ENCODE measurements at places on chromosomes 12 and 14. TPM values are rescaled to one million over a fixed set of nuclear protein-coding genes. Genes with fewer than 3 reads are reported as not detected.

Gene SLCO1B1
- not detected for total RNA-seq

Gene PIWIL1
- total RNA-seq = not detected

Gene RDH11
- total RNA-seq = 45.0 TPM

Gene OR4E2
- not detected for total RNA-seq

Gene MUCL1
- not detected for total RNA-seq

Gene LBHD2
- not detected for total RNA-seq

Gene KRT74
- not detected for total RNA-seq

Gene TMBIM4
- total RNA-seq = 76.3 TPM

Gene HSPB8
- not detected for total RNA-seq

Gene CHPT1
- total RNA-seq = 14.3 TPM

Gene PTGDR
- 0.60 TPM for total RNA-seq

Gene IAPP
- total RNA-seq = not detected

Gene DNAI7
- not detected for total RNA-seq

Gene NANOG
- total RNA-seq = not detected

Gene NYNRIN
- total RNA-seq = 0.10 TPM

Gene LETMD1
- 73.7 TPM for total RNA-seq

Gene CPNE8
- total RNA-seq = 2.9 TPM

Gene TNS2
- total RNA-seq = 1.9 TPM

Gene CD69
- total RNA-seq = 147 TPM

Gene LRRK2
- not detected for total RNA-seq

Gene PTCSC3
- total RNA-seq = not detected

Gene PGF
- 0.12 TPM for total RNA-seq

Gene MYF6
- total RNA-seq = not detected

Gene MIP
- not detected for total RNA-seq

Gene ALDH1L2
- total RNA-seq = 0.13 TPM

Gene TEX52
- not detected for total RNA-seq

Gene ACSM4
- total RNA-seq = not detected

Gene CLEC4D
- total RNA-seq = not detected

Gene GDF3
- not detected for total RNA-seq

Gene TMEM229B
- total RNA-seq = 12.2 TPM

Gene DDN
- total RNA-seq = 0.17 TPM

Gene CPM
- 2.1 TPM for total RNA-seq

Gene C12orf56
- 0.13 TPM for total RNA-seq

Gene POTEM
- total RNA-seq = not detected

Gene PZP
- total RNA-seq = not detected

Gene GSC
- total RNA-seq = not detected

Gene CSRP2
- total RNA-seq = 0.23 TPM

Gene MEG3
- total RNA-seq = not detected

Gene OR4E1
- 0.08 TPM for total RNA-seq

Gene EPYC
- not detected for total RNA-seq

Gene ARHGEF25
- 1.1 TPM for total RNA-seq

Gene IGFBP6
- 0.55 TPM for total RNA-seq

Gene RHOJ
- not detected for total RNA-seq

Gene TSHR
- total RNA-seq = 3.5 TPM

Gene HOXC6
- not detected for total RNA-seq

Gene EID3
- total RNA-seq = 5.5 TPM

Gene NRIP2
- total RNA-seq = not detected

Gene DAO
- total RNA-seq = not detected
